ENCODE measurements at places on chromosomes 2 and 18.
A peak's percentile ranks its signal among the peaks of the same experiment; 100 is the strongest.

DNA sequence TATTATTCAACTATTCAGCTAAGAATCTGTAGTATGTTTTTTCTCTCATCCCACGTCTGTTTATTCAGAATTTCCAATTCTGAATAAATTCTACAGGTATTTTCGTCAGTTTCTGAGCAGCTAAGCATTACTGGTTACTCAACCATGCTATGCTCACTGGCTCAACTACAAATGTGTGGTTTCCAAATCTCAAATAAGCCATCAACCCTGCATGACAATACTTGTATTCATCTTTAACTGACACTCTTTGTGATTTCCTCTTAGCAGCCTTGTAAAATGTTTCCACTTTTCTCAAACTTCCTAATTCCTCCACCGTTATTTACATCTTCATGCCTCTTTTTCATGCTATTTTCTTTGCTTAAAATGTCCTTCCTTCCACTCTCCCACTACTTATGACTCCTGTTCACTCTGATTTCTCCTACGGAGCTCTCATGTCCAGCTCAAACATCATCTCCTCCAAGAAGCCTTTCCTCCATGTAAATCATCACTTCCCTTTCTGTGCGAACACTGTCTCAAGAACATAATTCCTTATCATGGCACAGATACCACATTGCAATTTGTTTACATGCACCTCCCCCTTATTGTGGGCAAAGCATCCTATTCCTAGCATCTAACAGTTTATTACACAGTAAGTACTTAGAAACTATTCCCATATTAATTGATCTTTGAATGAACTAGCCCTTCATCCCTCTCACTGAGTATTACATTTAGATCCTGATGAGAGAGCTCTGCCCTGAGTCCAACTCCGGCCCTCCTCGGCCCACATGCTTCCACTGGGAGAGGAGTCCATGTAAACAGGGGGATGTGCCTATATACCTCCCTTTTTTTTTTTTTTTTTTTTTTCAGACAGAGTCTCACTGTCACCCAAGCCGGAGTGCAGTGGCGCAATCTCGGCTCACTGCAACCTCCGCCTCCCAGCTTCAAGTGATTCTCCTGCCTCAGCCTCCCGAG lies 10.5 kb downstream of the CCDC88A start:
- DNase-seq: no peak

GRCh38 chr2:171163261-171163660 lies 2.6 kb upstream of the TLK1 start:
- DNase-seq: no peak

DNA sequence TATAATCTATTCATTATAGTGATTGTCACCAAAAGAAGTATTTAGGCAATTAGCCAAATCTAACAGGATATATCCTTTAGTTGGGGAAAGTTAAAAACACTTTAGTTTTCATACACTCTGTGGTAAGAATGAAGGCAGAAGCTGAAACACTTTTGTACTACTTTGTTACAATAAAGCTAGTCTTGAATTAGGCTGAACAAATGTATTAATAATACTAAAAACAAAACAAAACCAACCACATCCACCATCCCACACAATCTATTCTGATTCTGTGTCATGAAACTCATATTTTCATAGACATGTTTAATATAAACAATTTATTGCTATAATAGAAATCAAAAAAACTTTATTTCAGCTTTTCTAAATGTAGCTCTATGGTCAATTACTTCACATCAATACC lies 508.8 kb downstream of the ZEB2 start:
- no peak for DNase-seq

- no peak for DNase-seq
Observed at GRCh38 chr2:113186433-113186796, 12.6 kb downstream of the PSD4 start.

- no peak for DNase-seq
Observed at GRCh38 chr2:26986576-26986975, 16.1 kb downstream of the MAPRE3 start.

GRCh38 chr18:63444580-63444979 lies 22.3 kb upstream of the VPS4B start:
- DNase-seq: no peak

DNA sequence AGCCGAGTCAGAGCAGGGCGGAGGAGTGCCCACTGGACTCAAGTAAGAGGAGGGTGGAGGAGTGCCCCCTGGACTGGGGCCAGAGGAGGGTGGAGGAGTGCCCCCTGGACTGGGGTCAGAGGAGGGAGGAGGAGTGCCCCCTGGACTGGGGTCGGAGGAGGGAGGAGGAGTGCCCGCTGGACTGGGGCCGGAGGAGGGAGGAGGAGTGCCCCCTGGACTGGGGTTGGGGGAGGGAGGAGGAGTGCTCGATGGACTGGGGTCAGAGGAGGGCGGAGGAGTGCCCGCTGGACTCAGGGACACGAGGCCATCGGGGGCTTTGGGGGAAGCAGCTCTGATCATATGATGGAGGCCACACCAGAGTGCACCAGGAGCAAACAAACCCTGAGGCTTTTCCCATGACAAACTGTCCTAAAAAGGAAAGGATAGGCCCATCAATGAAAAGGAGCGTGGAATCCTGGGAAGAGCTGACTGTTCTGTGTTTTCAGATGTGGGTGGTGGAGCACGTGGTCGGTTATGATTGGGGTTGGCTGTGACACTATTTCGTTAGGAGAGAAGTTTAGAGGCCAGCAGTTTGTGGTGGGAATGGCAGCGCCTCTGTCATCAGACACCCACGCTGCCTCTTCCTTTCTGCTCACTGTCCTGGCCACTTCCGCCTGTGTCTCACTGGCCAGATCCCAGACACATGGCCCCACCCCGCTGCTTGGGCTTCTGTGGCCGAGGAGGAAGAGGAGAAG lies 24.5 kb upstream of the HPCAL1 start:
- no peak for DNase-seq

DNA sequence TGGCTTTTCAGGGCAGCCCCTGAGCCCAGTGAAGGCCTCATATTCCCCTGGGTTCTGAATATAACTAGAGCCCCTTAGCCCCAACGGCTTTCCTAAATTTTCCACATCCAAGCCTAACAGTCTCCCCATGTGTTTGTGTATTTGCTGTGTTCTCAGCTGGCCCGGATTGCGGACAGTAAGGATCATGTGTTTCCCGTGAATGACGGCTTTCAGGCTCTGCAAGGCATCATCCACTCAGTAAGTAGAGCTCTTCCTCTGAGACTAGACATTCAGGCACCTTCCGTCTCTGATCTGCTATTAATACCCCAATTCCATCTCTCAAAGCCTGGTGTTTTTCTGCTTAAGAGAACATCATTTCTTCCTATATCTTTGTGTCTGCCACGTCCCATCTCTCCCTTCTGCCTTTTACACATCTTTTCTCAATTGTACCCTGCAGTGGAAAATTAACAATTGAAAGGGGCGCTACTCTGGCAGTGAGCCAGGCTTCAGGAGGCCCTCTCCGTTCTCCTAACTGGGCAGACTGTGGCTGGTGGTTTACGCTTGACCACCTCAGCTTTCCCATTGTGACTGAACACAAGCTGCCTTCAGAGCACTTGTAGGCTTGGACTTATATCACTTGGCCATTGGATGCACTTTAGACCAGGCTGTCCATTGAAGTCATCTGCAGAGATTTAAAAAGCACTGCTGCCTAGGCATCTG lies 64.4 kb downstream of the ANTXR1 start:
- no peak for DNase-seq

DNA sequence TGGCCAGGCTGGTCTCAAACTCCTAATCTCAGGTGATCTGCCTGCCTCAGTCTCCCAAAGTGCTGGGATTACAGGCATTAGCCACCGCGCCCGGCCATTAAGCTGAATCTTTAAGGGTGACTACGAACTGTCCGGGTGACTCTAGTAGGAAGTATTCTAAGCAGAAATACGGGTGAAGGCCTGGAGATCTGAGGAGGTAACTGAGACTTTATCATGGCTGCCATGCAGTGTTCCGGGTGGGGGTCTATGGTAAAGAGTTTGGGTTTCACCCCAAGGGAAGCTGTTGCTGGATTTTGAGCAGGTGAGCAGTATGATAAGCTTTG lies 20.1 kb upstream of the ROCK2 start:
- no peak for DNase-seq

GRCh38 chr2:10514743-10515142 lies 66.6 kb upstream of the ODC1 start:
- no peak for DNase-seq

GRCh38 chr2:181123798-181124231 lies 143.4 kb downstream of the UBE2E3 start:
- peak; percentile 14 for DNase-seq

DNA sequence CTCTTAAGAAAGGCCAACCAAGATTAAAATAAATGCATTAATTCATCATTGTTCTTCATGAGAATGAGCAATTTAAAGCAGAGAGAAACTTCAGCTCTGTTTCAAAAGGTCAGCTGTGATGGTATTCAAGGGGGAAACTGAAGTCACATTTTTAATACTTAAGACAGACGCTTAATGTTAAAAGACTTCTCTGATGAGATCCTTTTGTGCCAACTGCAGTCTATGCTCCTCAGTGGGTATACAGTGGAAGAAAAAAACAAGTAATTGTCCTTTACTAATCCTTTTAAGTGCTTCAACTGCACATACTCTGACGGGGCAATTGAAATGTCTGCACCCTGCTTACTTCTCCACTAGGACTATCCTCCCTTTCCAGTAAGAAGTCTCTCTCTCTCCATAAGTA lies 309.7 kb downstream of the GULP1 start:
- no peak for DNase-seq
